ENCODE measurements at places on chromosomes 13 and 19.
A peak's percentile ranks its signal among the peaks of the same experiment; 100 is the strongest.

DNA sequence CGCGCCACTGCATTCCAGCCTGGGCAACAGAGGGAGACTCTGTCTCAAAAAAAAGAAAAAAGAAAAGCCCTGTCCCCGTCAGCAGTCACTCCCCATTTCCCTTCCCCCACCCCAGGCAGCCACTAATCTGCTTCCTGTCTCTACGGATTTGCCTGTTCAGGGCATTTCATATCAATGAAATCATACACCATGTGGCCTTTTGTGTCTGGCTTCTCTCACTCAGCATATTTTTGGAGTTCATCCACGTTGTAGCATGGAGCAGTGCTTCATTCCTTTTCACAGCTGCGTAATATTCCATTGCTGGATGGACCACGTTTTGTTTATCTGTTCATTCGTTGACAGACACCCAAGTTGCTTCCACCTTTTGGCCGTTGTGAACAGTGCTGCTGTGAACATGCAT is 36.1 kb upstream of the KLF2 start:
- DNase-seq, result no peak

GRCh38 chr19:38277549-38277948 is 13.2 kb downstream of the SPINT2 start:
- DNase-seq, result no peak

- DNase-seq, result no peak
Measured at GRCh38 chr13:41306271-41307145, 4.6 kb upstream of the NAA16 start.

DNA sequence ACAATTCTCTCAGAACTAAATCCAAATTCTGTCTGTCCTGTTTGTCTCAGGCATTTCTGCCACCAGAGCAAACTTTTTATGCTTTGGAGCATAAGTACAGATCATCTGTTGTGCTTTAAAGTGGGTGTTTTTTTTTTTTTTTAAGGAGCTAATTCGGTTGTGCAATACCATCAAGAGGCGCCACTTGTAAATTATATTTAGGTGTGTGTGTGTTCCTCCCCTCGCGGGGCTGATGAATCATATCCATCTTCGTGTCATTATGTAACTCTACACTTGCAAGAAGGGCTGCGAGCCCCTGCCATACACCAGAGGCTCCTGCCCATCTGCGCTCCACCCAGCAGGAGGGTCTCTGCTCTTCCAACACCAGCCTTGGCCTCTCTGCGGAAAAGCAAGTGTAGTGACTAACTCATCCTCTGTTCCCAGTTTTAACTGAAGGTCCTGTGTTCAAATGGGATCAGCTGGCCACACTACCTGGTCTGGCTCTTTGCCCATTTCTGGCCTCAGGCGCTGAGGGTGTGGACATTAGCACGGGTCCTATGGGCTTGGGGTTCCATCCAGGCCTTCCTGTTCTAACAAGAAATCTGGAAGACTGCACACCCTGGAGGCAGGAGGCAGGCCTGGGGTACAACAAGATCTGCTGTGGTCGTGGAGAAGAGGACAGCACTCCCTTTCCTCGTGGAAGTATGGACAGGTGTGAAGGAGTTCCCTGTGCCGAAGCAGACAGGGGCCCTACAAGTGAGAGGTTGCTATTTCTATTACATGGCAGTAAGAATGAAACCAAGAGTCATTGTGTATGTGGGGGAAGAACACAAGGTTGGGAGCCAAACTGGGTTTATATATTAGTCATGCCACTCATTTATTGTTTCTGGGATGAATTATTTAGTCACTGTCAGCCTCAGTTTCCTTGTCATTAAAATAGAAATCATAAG is 96.1 kb upstream of the MBNL2 start:
- DNase-seq, result no peak

GRCh38 chr19:38055655-38056521 is 148.9 kb downstream of the SIPA1L3 start:
- no peak for DNase-seq

GRCh38 chr19:7701654-7702457 is at the start of gene FCER2:
Gene FCER2, minus strand, starts transcription at chr19:7702131. Its CDS starts 2,371 bp downstream, at chr19:7699760.
- no peak for DNase-seq

- no peak for DNase-seq
Measured at GRCh38 chr19:39997638-39998216, 867 bp downstream of the ZNF546 start.

DNA sequence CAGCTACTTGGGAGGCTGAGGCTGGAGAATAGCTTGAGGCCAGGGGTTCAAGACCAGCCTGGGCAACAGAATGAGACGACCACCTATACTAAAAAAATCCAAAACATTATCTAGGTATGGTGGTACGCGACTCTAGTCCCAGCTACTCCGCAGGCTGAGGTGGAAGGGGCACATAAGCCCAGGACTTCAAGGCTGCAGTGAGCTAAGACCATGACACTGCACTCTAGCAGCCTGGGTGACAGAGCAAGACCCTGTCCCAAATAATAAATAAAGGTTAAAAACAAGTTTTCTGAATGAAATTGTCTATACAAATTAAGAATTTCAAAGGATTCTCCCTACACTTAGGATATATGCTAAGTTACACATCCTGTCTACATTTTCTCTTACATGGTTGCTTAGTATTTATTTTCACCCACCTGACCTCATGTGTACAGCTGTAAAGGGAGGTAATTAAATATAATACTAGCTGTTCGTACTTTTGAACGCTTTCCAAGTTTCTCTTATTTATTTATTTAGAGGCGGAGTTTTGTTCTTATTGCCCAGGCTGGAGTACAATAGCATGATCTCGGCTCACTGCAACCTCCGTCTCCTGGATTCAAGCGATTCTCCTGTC is 1.6 kb downstream of the SLC25A30 start:
- DNase-seq, result no peak

- DNase-seq, result peak; percentile 36
Measured at GRCh38 chr13:23794267-23795161, 94.7 kb downstream of the MIPEP start.

DNA sequence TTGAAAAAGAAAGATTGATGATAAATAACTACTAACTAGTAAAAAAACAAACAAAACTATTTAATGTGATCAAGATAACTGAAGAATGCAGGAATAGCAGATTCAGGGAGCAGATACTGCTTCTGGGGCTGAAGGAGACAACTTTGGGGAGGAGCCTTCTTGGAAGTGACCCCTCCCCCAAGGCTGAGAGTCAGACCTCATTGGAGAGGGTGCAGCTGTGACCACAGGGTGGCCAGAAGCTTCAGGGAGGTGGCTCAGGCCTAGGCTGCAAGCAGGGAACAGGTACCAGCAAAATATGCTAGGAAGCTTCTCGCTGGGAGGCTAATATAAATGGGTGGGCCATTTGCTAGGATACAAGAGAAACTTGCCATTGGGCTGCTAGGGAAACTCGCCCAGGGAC is 149.9 kb downstream of the MYO16 start:
- no peak for DNase-seq

DNA sequence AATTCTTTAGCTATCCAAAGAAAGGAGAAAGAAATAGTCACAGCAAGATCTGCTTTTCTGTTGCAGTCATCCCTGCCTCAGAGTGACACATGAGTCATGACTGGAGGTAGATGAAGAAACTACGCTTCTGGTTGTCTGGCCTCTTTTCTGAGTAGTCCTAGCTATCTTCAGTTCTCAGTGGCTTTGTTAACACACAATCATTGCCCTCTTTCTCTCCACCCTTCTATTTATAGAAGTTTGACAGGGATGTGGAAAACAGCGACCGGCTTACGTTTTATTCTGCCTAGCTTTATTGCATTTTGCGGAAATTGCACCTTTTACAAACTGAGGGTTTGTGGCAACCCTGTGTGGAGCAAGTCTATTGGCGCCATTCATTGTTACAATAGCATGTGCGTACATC is 26.7 kb downstream of the SPATA13 start:
- DNase-seq, result no peak

DNA sequence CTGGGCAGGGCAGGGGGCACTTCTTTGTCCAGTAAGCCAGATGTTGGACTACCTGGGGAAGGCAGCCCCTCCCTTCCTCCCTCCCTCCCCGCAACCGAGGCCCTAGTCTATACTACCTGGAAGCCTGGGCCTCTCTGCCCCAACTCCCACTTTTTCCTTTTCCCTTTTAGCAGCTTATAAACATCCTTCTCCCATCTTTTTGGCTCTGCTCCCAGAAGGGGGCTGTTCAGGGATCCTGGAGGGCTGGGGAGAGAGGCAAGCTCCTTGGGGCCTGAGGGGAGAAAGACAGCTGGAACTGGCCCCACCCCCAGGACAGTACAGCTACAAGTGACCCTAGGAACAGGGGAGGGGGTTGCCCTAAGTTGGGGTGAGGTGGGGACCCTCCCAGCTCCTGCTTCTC is 44.9 kb downstream of the LYL1 start:
- no peak for DNase-seq

DNA sequence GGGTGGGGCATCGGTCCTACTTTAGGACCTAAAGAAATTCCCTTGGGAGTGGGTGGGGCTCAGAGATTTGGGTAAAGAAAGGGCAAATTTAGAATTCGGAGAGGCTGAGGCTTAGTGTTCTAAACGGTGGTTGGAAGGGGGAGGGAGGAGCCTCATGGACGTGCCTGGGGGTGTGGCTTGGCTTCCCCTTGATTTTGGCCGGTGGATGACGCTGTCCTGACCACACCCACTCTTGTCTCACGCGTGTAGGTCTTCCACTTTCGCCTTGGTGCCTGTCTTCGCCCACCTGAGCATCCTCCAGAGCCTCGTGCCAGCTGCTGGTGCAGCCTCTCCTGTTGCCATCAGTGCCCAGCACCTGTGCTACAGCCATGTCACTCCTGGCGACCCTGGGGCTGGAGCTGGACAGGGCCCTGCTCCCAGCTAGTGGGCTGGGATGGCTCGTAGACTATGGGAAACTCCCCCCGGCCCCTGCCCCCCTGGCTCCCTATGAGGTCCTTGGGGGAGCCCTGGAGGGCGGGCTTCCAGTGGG is 1.2 kb upstream of the NUP62 start:
- DNase-seq, result no peak

GRCh38 chr13:102704238-102705058 is 9.6 kb upstream of the METTL21C start:
- DNase-seq, result no peak

- DNase-seq, result no peak
Measured at GRCh38 chr13:112986946-112987681, 18.1 kb downstream of the MCF2L start.

DNA sequence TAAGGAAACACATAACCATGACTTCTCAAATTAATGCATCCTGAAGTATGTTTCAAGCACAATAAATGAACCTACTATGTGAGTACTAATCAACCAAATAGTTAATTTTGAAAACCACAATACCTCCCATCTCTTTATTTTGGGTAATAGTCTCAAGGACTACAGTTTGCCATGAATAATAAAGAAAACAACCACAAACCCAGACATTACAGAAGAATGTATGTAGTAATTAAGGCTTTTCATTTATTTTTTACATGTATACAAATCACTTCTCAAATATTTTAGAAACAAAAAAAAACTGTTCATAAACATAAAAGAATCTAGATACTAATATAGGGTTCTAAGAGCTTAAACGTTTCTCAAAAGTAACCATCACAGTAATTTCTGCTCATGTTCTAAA is 6.8 kb downstream of the KATNAL1 start:
- no peak for DNase-seq

GRCh38 chr13:34748596-34748995 is 193.5 kb upstream of the NBEA start:
- DNase-seq, result no peak

DNA sequence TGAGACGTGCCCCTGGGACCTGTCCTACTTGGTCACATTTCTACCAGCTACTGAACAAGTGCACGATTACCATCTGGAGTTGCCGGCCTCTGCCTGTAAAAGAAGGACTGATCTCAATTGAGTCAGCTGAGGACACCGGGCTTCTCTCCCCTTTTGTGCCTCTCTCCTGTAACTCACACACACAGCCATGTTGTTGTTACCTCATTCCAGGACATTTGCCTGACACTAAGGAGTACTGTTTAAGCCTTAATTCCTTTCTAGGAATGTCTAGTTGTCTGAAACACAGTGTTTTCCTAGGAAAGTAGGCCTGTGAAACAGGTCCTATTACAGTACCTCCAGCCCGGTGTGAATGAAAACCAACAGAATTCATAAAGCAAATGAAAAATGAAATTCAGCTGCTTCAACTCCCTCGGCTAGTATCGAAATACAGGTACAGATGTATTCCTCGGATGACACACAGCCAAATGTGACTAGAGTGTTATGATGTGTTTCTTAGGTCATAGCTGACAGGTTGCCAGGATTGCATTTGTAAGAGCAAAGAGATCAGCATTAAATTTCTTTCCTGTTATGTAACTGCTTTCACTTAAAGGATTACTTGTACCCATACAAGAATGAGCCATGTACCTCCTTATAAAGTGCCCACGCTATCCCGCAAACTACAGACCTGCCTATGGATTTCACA is 152.0 kb upstream of the IRS2 start:
- peak; percentile 41 for DNase-seq

DNA sequence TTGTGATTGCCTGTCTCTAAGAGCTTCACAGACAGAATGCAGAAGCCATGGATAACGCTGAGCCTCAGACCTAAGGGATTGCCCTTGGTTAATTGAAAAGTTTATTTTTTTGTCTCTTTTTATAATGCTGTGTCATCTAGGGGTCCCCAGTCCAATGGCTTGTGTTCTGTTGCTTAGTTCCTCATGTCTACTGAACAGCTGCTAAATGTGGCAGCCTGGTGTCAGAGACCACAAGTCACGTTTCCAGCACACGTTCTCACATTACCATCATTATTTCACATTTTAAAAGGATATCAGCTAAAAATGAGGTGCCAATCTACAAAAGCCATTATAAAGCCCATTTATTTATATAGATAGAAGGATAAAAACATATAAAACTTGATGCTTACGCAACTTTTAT is 1362.0 kb downstream of the PCDH9 start:
- no peak for DNase-seq

- DNase-seq, result no peak
Measured at GRCh38 chr19:34261334-34262109, 7.2 kb downstream of the GARRE1 start.

- no peak for DNase-seq
Measured at GRCh38 chr13:77040835-77041234, 13.9 kb upstream of the FBXL3 start.

DNA sequence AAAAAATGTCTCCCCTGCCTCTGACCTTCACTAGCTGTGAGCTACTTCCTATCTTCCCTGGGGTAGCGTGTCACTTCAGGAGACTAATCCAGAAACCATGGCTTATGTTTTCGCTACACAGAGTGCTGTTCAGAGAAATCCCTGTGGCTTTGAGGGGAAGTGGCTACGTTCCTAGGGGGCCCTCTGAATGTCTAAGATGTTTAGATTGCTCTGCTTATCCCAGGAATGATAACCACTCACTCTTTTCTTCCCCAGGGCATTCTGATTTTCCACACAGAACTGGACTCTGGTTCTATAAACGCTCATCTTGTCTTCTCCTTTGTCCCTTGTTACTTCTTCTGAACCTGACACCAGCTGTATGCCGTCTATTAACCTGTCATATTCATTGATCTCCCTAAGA is 572.5 kb downstream of the OLFM4 start:
- no peak for DNase-seq

- no peak for DNase-seq
Measured at GRCh38 chr13:101697745-101698144, 245.3 kb downstream of the ITGBL1 start.

DNA sequence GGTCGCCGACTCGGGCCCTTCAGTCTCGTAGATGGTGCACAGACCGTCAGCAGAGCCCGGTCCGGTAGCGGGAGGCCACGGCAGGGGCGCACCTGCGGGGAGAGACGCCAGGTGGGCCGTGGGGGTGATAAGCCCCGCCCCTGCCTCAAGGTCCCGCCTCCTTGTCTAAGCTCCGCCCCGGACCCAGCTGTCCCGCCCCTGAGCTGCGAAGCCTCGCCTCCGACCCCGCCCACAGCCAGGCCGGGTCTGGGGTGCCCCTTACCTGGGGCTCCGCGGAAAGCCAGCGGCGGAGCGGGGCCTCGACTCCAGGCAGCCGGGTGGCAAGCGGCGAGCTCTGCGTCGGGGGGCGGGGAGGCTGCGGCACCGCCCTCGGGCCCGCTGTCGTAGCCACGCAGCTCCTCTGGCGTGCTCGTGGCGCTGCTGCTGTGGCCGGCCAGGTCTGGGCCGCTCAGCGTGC is 4.7 kb downstream of the PRR36 start:
- DNase-seq, result no peak
